ENCODE measurements at places on chromosomes 5 and 9.

GRCh38 chr5:153559926-153560325, 69.5 kb downstream of the GRIA1 start:
- DNase-seq, result no peak

- DNase-seq, result no peak
These were observed 54.2 kb upstream of the ANGPTL2 start for GRCh38 chr9:127176631-127177030.

DNA sequence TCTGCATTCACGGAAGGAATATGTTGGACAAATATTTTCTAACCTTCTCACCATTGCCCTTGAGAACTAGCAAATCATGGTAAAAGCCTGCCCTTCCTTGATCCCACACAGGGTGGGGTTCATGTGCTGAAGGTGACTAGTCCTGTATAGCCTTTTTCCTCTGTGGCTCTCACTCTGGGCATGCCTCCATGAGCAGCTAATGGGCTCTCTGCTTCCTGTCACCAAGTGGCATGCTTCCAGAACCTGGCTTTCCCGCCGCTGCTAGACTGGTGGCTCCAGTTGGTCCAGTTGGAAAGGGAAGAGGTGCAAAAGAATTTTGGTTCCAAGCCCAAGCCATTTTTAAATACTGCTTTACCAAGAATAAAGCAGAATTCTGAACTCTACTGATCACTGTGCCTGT, 35.5 kb downstream of the FBXO10 start:
- no peak for DNase-seq

GRCh38 chr9:110033869-110034268, 174.1 kb downstream of the C9orf152 start:
- DNase-seq, result no peak

GRCh38 chr5:131005963-131006684, 158.9 kb downstream of the HINT1 start:
- DNase-seq, result no peak

- DNase-seq, result no peak
These were observed 262.4 kb upstream of the KIF2A start for GRCh38 chr5:62043289-62044280.

DNA sequence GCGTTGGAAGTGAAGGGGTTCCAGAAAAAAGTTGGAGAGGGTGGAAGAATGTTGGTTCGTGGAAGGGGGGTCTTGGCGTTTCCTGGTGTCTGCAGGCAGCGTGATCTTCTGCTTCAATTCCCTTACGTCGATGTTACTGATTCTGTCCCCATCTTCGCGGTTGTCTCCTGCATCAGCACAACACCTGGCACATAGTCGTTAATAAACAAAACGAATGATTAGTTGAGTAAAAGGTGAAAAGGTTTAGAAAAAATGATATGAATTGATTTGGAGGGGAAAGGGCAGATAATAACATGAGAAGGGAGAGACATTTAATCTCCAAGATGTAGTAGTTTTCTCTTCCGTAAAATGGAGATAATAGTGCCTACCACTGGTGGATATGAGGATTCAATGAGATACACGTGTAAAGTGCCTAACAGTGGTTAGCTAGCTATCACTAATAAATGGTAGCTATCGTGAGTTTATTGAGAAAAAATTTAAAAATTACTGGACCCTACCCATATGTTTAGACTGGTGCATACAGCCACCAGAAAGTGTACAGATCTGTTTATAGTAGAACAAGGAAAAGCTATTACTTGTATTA, 556 bp downstream of the MTREX start:
- no peak for DNase-seq
